Activated T-cell treated with anti-CD3 and anti-CD28 coated beads for 4 hours (primary cell): ENCODE measurements at places on chromosomes 5 and 9.

DNA sequence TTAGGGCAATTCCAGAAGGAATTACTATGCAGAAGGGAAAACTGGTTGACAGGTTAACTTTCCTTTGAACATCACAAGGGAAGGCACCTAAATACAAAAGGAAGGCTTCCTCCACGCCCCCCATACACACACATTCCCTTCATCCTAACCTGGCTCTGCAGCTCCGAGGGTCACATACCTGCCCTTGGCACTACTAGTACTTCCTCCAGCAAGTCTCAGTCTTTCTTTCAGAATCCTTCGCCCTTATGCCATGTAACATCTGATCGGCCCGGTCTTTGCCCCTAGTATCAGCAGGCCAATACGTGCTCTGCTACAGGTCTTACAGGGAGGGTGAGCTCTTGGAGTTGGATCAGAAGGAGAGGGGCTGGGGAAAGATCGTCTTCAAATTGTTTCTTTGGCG is 1.6 kb upstream of the MARCHF6 start:
- no peak for DNase-seq

- DNase-seq = no peak
These were observed 530.5 kb downstream of the NTRK2 start for GRCh38 chr9:85199866-85200495.

DNA sequence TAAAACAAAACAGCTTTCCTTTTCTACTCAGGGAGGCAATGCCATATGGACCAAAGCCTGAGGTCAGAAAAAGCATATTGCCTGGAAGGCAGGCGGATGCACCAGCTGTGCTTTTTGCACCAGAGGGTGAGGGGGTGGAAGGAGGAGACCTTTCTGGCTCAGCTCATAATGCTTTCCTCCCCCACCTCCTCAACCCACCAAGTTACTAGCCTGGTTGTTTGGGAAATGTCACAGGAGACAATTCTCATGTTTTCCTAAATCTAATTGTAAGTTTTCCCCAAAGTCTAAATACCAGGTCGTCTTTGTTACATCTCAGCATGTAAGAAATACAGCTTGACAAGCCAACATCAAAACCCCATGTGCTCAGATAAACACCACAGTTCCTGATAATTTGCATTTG is 72.6 kb upstream of the DMRTA1 start:
- no peak for DNase-seq

GRCh38 chr9:131709771-131710431 is 30.0 kb downstream of the RAPGEF1 start:
- no peak for DNase-seq

GRCh38 chr5:56698463-56699381 is 116.6 kb upstream of the MAP3K1 start:
- DNase-seq = no peak

- no peak for DNase-seq
These were observed 86.5 kb upstream of the ATP10B start for GRCh38 chr5:160938532-160938931.

GRCh38 chr5:148746826-148747535 is 79.4 kb upstream of the ADRB2 start:
- DNase-seq = no peak

DNA sequence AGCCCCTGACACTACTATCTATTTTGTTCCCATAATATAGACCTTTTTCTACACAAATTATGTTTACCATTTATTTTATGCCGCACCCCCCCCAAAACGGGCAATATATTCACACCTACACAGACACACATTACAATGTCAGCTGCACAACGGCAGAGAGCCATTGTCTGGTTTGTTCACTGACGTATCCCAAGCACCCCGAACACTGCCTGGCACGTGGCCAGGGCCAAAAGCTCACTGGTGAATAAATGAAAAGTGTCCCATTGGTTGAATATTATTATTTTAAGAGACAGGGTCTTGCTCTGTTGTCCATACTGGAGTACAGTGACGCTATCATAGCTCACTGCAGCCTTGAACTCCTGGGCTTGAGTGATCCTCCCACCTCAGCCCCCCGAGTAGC is 150.5 kb downstream of the GNAQ start:
- no peak for DNase-seq
